ENCODE measurements at places on chromosomes 1 and 21.

DNA sequence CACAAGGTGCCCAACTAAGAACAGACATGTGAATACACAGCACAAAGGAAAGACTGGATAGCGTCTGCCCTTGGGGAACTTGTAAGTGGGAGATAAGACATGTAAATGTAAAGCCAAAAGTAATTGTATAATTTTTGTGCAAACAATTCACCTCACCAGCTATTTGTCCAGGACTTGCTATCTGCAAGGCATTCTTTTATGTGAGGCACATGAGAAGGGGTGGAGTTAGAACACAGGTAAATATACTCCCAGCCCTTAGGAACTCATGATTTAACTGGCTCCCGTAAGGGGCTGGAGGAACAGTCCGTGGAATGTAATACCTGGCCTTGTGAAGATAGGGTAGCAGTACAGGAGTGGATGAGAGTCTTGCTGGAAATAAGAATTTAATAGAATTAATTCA lies 61.3 kb downstream of the CDK18 start:
- no peak for DNase-seq

- DNase-seq, result no peak
Observed at GRCh38 chr21:41316200-41317062, at the start of gene FAM3B. TSS of gene FAM3B (plus strand) at chr21:41316801. CDS start at chr21:41316880, 79 bp downstream.

- no peak for DNase-seq
Observed at GRCh38 chr1:220783453-220783852, 3.3 kb upstream of the MTARC1 start.

GRCh38 chr1:158362482-158362881 lies 8.8 kb downstream of the CD1E start:
- DNase-seq, result no peak

GRCh38 chr1:173128742-173129141 lies 78.0 kb upstream of the TNFSF18 start:
- no peak for DNase-seq
